Spleen (tissue), 13 donors: ENCODE measurements at places on chromosomes 16 and 17. TPM values are rescaled to one million over a fixed set of nuclear protein-coding genes. Genes with fewer than 3 reads are reported as not detected.

CREBBP gene
- 105 TPM for total RNA-seq

PIRT gene
- total RNA-seq: not detected

DNAH2 gene
- total RNA-seq: 1.1 TPM

OTOP2 gene
- not detected for total RNA-seq

WFDC1 gene
- 1.6 TPM for total RNA-seq

HBA2 gene
- 1,678 TPM for total RNA-seq

FAM222B gene
- total RNA-seq: 11.6 TPM

SMIM22 gene
- total RNA-seq: not detected

TBC1D3H gene
- not detected for total RNA-seq

DNA sequence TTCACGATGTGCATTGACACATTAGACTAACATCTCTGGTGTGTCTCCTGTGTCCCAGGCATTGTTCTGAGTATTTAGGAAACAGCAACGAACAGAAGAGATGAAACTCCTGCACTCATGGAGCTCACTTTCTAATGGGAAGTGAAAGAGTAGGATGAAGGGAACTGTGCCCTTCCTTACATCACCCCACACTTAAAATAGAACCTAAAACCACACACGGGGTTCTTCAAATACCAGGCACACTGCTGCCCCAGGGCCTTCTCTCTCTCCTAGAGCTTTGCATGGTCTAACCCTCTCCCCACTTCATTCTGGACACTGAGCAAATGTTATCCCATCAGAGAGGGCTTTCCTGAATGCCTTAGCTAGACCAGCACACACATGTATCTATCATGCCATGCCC is 33.7 kb downstream of the TRIM25 start:
- H3K36me3 ChIP-seq: peaks cover 14% of the 10 kb centered on the region
- no peak overlapping the region for H3K4me3 ChIP-seq
- DNase-seq: no peak
- no peaks in the 10 kb centered on the region for H3K27me3 ChIP-seq

DNA sequence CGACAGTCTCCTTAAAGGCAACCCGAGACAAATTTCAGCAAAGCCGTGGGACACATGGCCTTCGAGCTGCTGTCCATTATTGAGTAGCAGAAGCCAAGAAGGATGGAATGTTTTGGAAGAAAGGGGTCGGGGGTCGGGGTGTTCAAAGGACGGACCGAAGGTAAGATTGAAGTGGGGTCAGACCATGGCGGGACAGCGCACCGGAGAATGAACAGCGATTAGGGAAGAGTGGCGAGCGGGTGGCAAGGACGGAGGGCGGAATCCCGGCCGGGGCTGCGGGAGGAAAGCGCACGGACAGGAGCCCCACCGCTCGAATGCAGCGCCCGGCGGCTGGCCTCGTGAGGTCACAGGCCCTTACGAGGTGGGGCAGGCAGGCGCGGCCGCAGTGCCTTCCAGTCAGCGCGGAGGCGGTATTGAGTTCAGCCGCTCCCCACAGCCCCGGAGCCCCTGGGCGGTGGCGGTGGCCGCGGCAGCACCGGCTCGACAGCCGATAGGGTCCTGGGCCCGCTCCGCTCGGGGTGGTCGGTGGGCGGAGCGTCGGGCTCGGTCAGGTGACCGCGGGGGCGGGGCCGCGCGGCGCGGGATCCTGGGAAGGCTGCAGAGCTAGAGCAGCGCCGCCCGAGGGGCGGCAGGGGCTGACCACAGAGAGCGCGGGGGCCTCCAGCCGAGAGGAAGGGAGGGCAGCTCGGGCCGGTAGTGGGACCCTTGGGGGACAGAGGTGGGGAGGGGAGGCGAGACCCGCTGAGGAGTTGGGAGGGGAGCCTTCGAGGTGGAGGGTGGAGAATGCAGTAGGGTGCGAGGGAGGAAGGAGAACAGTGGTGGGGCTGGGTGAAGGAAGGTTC is at the start of gene EFCAB13:
Gene EFCAB13 (plus strand): TSS at position 574 of the 842 bp plus-strand sequence. CDS start 4,399 bp downstream, outside the sequence.
- H3K4me3 ChIP-seq: peak within 1 kb of the TSS; percentile 58
- H3K27me3 ChIP-seq: no peaks in the 10 kb centered on the region
- DNase-seq: peak; percentile 96
- peak within 1 kb of the TSS; percentile 96 for H3K27ac ChIP-seq
- no peaks in the 10 kb centered on the region for H3K36me3 ChIP-seq

DNA sequence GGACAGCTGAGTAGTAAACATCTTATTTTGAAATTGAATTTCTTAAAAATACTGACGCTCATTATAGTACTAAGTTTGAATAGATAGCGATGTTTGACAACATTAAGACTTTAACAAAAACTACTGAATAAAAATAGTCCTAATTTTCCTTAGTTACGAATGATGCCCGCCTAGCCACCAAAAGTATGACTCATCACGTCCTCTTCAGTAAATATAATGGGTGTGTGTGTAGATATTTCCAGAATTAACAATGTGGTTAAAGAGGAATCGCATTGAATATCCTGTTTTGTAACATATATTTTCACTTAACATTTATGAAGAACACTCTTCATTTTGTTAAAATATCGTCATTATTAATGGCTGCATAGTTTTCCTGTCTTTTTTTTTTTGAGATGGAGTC is 187.6 kb downstream of the MYO1D start:
- no peak overlapping the region for H3K27ac ChIP-seq
- no peaks in the 10 kb centered on the region for H3K36me3 ChIP-seq
- no peak overlapping the region for H3K4me3 ChIP-seq

DNA sequence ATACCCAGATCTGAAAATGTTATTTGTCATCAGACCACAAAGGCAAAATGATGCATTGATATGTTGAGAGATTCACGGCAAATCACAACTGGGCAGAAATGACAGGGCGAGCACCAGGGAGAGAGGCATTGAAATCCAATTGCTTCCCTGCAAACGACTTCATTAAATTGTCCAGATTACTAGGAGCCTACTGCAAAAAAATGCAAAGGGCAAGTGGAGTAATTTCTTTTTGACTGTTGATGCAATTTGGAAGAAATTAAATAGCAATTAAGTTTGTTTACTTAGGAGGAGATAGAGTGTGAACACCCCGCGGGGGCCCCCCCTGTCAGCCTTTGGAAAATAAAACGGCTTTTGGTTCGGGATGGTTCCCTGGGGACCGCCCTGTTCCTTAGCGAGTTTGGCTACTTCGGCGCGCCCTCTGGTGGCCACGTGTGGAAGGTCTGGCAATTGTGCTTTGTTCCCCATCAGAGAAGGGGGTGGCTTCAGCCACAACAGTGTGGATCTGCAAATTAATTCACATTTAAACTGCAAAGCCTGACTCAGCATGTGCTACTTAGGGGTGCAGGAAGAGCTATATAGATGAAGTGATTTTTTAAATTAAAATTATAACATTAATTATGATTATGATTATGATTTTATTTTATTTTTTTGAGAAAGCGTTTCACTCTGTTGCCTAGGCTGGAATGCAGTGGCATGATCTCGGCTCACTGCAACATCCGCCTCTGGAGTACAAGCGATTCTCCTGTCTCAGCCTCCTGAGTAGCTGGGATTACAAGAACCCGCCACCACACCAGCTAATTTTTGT is 14.5 kb upstream of the TMC7 start:
- no peak overlapping the region for H3K4me3 ChIP-seq
- H3K36me3 ChIP-seq: no peaks in the 10 kb centered on the region
- no peak overlapping the region for H3K27ac ChIP-seq

DNA sequence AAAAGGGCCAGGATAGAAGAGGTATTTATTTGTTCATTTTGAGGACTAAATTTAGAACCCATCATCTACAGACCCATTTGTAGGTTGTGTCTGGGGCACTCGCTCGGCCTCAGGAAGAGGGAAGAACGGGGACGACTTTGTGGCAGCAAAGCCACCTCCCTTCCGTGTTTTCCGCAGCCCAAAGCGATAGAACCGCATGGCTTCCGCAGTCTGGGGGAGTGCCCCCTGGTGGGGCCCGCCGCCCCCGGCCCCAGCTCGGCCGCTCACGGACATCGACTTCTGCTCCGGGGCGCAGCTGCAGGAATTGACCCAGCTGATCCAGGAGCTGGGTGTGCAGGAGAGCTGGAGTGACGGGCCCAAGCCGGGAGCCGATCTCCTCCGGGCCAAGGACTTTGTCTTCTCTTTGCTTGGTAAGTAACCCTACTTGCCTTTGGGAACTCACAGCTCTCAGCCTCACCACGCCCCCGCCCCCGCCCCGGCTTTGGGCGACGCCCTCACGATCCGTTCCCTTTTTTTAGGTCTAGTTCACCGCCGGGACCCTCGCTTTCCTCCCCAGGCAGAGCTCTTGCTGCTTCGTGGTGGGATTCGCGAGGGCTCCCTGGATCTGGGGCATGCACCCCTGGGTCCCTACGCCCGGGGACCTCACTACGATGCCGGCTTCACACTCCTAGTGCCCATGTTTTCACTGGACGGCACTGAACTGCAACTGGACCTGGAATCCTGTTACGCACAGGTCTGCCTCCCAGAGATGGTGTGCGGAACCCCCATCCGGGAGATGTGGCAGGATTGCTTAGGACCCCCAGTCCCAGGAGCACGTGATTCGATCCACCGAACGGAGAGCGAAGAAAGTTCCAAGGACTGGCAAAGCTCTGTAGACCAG is 681 bp downstream of the TMEM102 start:
- peak overlapping the region; percentile 85 for H3K27ac ChIP-seq
- DNase-seq: peak; percentile 90
- peaks cover 60% of the 10 kb centered on the region for H3K4me1 ChIP-seq
- H3K27me3 ChIP-seq: peaks cover 28% of the 10 kb centered on the region
- no peaks in the 10 kb centered on the region for H3K36me3 ChIP-seq

DNA sequence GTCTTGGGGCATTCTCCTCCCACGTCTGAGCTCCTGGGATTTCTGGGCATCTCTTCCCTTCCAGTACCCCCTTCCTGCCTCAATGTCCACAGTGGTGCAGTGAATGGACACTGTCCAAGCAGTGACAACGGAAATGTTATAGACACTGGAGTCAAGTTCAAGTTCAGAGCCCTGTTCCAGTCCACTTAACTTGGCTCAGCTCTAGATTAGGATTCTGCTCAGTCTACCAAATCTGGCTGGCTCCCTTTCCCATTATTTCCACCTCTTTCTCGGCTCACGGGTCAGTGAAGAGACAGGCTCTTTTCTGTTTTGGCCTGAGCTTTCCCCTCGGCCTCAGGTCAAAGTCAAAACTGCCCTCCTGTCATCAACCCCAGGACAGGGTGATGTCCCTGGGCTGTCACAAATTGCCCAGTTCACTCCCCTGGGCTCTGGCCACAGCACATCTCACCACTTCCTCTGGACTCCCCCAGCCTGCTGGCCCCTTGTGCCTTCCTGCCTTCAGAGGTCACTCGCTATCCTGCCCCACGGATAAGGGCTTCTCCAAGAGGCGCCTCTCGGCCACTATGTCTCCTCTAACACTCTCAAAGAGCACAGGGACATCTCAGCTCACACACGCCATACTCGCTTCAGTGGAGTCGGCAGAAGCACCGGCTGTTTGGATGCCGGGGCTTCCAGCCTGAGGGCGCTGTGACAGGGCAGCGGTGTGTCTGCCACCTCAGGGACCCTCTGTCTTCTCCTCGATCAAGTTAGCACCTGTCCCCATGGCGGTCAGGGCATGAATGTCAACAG is 17.7 kb upstream of the MRPL38 start:
- DNase-seq: no peak
- H3K27ac ChIP-seq: peak overlapping the region; percentile 38
- H3K36me3 ChIP-seq: peaks cover 65% of the 10 kb centered on the region
- no peaks in the 10 kb centered on the region for H3K27me3 ChIP-seq

- peaks cover 30% of the 10 kb centered on the region for H3K36me3 ChIP-seq
- no peak overlapping the region for H3K4me3 ChIP-seq
- H3K27me3 ChIP-seq: no peaks in the 10 kb centered on the region
- H3K27ac ChIP-seq: no peak overlapping the region
- H3K4me1 ChIP-seq: no peaks in the 10 kb centered on the region
These were observed 11.3 kb downstream of the RBL2 start for GRCh38 chr16:53445534-53445933.

- H3K4me1 ChIP-seq: peaks cover 15% of the 10 kb centered on the region
- H3K27ac ChIP-seq: peak overlapping the region; percentile 41
- H3K36me3 ChIP-seq: peaks cover 8% of the 10 kb centered on the region
- no peak for DNase-seq
- no peaks in the 10 kb centered on the region for H3K27me3 ChIP-seq
These were observed 22.1 kb downstream of the TMEM94 start for GRCh38 chr17:75478508-75478907.

GRCh38 chr16:27434141-27435051 is 32.4 kb downstream of the IL21R start:
- H3K27me3 ChIP-seq: no peaks in the 10 kb centered on the region
- DNase-seq: peak; percentile 63

DNA sequence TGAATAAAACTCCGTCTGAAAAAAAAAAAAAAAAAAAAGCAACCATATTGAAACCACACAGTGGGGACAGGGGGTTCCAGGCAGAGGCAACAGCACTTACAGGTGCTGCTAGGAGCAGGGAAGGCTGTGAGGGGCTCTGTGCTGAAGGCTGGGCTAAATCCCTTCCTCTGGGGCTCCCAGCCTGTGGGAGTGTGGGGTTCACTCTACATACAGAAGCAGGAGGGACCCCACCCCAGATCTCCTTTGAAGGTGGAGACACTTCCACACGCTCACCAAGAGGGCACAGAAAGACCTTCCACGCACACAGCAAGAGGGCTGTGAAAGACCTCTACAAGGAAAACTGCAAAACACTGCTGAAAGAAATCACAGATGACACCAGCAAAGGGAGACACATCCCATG is 53.9 kb downstream of the USP22 start:
- no peak overlapping the region for H3K27ac ChIP-seq
- no peak for DNase-seq
- peaks cover 8% of the 10 kb centered on the region for H3K4me1 ChIP-seq
- H3K4me3 ChIP-seq: no peak overlapping the region

DNA sequence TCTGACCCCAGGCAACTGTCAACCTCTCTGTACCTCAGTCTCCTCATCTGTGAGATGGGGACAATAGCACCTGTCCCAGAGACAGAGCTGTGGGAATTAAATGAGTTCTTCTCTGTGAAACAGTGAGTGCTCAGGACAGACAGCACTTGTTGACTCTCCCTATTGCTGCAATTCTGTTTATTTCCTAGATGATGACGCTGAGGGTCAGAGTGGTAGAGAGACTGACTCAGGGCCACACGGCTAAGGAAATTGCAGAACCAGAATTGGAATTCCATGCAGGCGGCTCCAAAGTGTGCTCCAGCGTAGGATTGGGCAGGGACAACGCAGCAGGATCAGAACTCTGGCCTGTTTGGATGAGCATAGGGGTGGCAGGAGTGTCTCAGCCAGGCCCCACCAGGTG is 302.2 kb downstream of the C16orf95 start:
- no peak overlapping the region for H3K27ac ChIP-seq
- no peaks in the 10 kb centered on the region for H3K27me3 ChIP-seq

DNA sequence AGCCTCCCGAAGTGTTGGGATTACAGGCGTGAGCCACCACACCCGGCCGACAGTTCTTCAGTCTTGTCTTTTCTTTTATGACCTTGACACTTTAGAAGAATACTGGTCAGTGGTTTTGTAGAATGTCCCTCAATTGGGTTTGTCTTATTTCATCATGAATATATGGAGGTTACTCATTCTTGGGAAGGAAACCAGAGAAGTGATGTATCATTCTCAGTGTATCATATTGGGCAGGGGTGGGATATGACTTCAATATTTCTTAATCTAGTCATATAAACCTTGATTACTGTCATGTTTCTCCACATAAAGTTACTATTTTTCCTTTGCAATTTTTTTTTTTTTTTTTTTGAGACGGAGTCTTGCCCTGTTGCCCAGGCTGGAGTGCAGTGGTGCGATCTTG is 36.9 kb downstream of the SNTB2 start:
- peaks cover 29% of the 10 kb centered on the region for H3K4me1 ChIP-seq
- no peak for DNase-seq
- no peak overlapping the region for H3K27ac ChIP-seq
- H3K36me3 ChIP-seq: no peaks in the 10 kb centered on the region
- H3K27me3 ChIP-seq: no peaks in the 10 kb centered on the region
- H3K4me3 ChIP-seq: no peak overlapping the region
